ENCODE measurements at places on chromosomes 16 and 17.

DNA sequence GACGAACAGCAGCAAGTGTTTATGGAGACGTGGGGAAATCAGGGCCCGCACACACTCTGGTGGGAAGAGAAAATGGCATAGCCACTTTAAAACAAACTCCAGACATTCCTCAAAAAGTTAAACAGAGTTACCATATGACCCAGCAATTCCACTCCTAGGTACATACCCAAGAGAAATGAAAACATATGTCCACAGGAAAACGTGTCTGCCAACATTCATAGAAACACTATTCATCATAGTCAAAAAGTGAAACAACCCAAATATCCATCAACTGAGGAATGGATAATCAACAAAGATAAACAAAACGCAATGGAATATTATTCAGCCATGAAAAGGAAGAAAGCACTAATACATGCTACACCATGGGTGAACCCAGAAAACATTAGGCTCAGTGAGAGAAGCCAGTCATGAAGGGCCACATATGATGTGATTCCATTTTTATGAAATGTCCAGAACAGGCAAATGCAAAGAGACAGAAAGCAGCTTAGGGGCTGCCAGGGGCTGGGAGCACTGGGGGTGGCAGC lies 32.8 kb downstream of the ADCY9 start:
- DNase-seq, result no peak
- no peak overlapping the region for H3K27ac ChIP-seq
- H3K4me1 ChIP-seq, result peaks cover 3% of the 10 kb centered on the region
- no peaks in the 10 kb centered on the region for H3K27me3 ChIP-seq

DNA sequence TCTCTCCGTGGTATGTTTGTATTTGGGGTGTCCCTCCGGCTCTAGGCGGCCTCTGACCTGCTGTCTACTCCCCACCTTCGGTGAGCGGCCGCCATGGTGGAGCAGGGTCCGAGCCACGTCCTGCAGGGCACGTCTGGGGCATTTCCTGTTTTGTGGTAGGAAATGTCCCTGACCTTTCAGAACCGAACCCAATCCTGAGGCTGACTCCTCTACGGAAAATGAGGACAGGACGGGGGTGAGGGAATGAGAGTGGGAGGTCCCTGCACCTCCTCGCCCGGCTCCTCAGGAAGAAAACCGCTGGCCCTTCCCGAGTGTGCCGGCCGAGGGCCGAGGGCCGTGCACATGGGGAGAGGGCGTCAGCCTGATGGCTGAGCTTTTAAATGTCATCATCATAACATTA lies 45.8 kb downstream of the WDR45B start:
- no peak overlapping the region for H3K27ac ChIP-seq
- DNase-seq, result no peak
- H3K27me3 ChIP-seq, result no peaks in the 10 kb centered on the region
- H3K36me3 ChIP-seq, result peaks cover 39% of the 10 kb centered on the region
- peaks cover 5% of the 10 kb centered on the region for H3K4me1 ChIP-seq

- no peak for DNase-seq
- H3K27me3 ChIP-seq, result no peaks in the 10 kb centered on the region
- H3K36me3 ChIP-seq, result peaks cover 7% of the 10 kb centered on the region
- H3K4me1 ChIP-seq, result peaks cover 12% of the 10 kb centered on the region
- H3K27ac ChIP-seq, result no peak overlapping the region
- no peak overlapping the region for H3K4me3 ChIP-seq
Observed at GRCh38 chr17:75371981-75372380, 33.5 kb downstream of the GRB2 start.

- peaks cover 71% of the 10 kb centered on the region for H3K4me1 ChIP-seq
- H3K4me3 ChIP-seq, result no peak overlapping the region
- no peaks in the 10 kb centered on the region for H3K36me3 ChIP-seq
- DNase-seq, result peak; percentile 29
- H3K27ac ChIP-seq, result peak overlapping the region; percentile 73
Observed at GRCh38 chr17:57603978-57604377, 141.1 kb downstream of the CCDC182 start.

DNA sequence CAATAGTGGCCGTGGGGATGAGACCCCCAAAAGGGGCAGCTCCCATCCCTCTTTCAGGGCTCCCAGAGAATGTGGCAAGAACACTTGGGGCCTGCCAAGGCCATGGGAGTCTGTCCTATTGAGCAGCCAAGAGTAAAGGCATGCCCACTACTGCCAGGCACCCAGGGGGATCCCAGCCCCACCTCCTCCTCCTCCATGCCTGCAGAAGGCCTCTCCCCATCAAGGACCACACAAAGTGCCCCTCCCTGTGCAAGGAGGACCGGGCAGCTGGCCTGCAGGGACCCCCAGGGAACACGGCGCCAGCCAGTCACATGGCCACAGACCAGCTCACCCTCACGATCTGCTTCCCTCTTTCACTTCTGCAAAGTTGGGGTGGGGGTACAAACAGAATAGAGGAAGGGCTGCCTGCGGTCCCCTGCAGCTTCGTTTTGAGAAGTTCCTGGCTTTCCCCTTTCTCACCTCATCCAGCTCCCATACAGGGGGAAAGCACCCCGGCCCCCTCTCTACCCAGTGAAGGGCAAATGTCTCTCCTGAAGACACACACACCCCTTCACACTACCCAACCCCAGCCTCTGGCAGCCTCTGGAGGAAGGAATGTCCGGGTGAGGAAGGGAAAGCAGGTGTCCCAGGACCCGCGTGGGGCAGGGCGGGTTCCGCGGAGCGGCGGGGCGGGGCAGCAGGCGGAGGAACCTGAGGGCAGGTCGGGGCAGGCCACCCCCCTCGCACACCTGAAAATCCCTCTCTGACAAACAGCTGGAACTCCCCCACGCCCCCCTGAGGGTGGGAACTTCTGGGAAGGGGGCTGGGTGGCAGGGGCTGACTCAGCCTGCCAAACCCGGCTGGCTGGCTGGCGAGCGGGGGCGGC lies 2.0 kb downstream of the PPP1R9B start:
- peak overlapping the region; percentile 86 for H3K4me3 ChIP-seq
- H3K27me3 ChIP-seq, result no peaks in the 10 kb centered on the region
- peaks cover 62% of the 10 kb centered on the region for H3K4me1 ChIP-seq

- peaks cover 4% of the 10 kb centered on the region for H3K27me3 ChIP-seq
- H3K4me3 ChIP-seq, result no peak overlapping the region
- H3K27ac ChIP-seq, result no peak overlapping the region
- H3K36me3 ChIP-seq, result no peaks in the 10 kb centered on the region
- DNase-seq, result no peak
Observed at GRCh38 chr17:36851250-36851649, 86.0 kb upstream of the LHX1 start.

DNA sequence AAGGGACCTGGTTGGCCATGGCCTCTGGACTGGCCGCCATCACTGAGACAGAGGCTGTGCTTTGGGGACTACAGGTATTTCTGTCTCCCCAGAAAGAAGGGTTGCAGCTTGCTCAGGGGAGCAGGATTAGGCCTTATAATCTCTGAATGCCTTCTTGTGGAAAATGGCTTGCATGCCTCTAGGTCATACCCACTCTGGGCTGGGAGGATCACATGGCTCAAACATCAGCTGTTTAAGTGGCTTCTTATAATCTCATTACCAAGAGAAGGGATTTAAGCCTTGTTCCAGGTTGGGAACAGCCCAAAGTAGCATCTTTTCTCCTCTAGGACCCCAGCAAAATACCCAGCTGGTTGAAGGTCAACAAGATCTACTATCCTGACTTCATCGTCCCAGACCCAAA lies 19.1 kb downstream of the LIG3 start:
- H3K27me3 ChIP-seq, result no peaks in the 10 kb centered on the region
- peaks cover 9% of the 10 kb centered on the region for H3K36me3 ChIP-seq
- no peak for DNase-seq
- no peak overlapping the region for H3K27ac ChIP-seq
- H3K4me3 ChIP-seq, result no peak overlapping the region
- H3K4me1 ChIP-seq, result no peaks in the 10 kb centered on the region

- DNase-seq, result no peak
- H3K4me3 ChIP-seq, result no peak overlapping the region
- H3K27ac ChIP-seq, result no peak overlapping the region
- no peaks in the 10 kb centered on the region for H3K27me3 ChIP-seq
Observed at GRCh38 chr16:3487521-3488410, 7.5 kb downstream of the C16orf90 start.

DNA sequence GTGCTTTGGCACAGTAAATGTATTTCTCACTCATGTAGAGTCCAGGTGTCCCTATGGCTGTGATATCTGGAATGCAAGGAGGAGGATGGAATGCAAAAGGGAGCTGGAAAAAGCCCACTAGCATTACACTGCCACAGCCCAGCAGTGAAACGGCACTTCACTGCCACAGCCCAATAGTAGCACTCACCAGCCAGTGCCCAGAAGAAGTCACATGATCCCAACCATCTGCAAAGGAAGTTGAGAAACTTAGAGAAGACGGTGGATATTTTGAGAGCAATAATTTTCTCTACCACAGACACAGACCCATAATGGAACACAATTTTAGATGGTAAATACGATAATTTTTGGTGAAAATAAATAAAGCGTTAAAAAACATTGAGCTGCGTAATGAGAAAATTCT lies 51.8 kb downstream of the C16orf82 start:
- H3K4me3 ChIP-seq, result no peak overlapping the region
- no peak overlapping the region for H3K27ac ChIP-seq
- no peaks in the 10 kb centered on the region for H3K27me3 ChIP-seq
- H3K4me1 ChIP-seq, result no peaks in the 10 kb centered on the region

- H3K27ac ChIP-seq, result no peak overlapping the region
- H3K36me3 ChIP-seq, result no peaks in the 10 kb centered on the region
- no peak for DNase-seq
- no peak overlapping the region for H3K4me3 ChIP-seq
- H3K4me1 ChIP-seq, result peaks cover 25% of the 10 kb centered on the region
Observed at GRCh38 chr16:56277075-56277474, 85.8 kb downstream of the GNAO1 start.

GRCh38 chr16:66774981-66775380 lies 23.6 kb upstream of the DYNC1LI2 start:
- DNase-seq, result no peak
- H3K4me3 ChIP-seq, result no peak overlapping the region
- H3K27me3 ChIP-seq, result no peaks in the 10 kb centered on the region
- no peaks in the 10 kb centered on the region for H3K4me1 ChIP-seq
- no peaks in the 10 kb centered on the region for H3K36me3 ChIP-seq
- no peak overlapping the region for H3K27ac ChIP-seq

DNA sequence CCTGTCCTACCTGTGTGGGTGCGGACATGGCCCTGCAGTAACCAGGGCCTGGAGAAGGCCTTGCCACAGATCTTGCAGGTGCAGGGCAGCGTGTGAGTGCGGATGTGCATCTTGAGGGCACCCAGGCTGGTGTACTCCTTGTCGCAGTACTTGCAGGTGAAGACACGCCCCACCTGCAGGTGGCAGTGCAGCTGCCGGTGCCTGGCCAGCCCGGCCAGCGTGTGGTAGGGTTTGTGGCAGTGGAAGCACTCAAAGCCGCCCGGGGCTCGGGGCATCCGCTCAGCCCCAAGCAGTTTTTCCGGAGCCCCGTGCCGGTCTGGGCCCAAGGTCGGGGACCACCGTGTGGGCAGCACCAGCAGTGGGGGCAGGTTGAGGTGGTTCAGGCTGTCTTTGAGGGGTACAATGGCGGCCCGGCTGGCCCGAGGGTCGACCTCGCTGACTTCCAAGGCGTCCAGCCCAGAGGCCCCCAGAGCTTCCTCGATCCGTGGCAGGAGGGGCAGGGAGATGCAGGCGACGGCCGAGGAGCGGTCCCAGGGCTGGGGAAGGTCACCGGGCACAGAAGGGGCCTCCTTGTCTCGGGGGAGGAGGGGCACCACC lies 5.1 kb downstream of the SNAI3 start:
- DNase-seq, result no peak
- H3K27me3 ChIP-seq, result no peaks in the 10 kb centered on the region
- H3K4me1 ChIP-seq, result peaks cover 36% of the 10 kb centered on the region
- H3K27ac ChIP-seq, result peak overlapping the region; percentile 45
- H3K36me3 ChIP-seq, result peaks cover 43% of the 10 kb centered on the region

DNA sequence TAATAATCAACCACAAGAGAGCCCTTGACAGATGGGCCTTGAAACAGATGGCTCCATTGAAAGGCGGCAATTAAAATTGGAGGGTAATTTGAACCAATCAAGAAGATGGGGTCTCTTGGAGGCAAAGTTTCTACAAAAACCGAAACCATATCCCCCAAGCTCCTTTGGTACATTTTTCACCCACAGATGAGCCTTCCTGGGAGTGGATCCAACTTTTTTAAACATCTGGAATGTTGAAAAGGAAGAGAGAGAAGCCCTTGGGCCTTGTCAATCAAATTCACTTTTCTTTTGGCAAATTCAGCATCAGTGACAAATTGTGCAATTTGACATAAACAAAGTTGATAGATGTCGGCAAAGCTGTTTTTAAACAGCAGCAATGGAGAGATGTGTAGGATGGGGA lies 13.2 kb upstream of the NUP93 start:
- H3K4me1 ChIP-seq, result no peaks in the 10 kb centered on the region
- no peak overlapping the region for H3K27ac ChIP-seq
- no peak overlapping the region for H3K4me3 ChIP-seq
- DNase-seq, result no peak

- DNase-seq, result no peak
- no peaks in the 10 kb centered on the region for H3K27me3 ChIP-seq
- H3K4me3 ChIP-seq, result no peak overlapping the region
- peaks cover 5% of the 10 kb centered on the region for H3K36me3 ChIP-seq
- H3K27ac ChIP-seq, result no peak overlapping the region
Observed at GRCh38 chr17:614653-615546, 99.7 kb downstream of the VPS53 start.

GRCh38 chr16:88939972-88940861 lies 36.8 kb downstream of the CBFA2T3 start:
- peaks cover 53% of the 10 kb centered on the region for H3K27me3 ChIP-seq
- H3K36me3 ChIP-seq, result no peaks in the 10 kb centered on the region
- H3K27ac ChIP-seq, result no peak overlapping the region
- peak overlapping the region; percentile 29 for H3K4me3 ChIP-seq
- DNase-seq, result no peak

DNA sequence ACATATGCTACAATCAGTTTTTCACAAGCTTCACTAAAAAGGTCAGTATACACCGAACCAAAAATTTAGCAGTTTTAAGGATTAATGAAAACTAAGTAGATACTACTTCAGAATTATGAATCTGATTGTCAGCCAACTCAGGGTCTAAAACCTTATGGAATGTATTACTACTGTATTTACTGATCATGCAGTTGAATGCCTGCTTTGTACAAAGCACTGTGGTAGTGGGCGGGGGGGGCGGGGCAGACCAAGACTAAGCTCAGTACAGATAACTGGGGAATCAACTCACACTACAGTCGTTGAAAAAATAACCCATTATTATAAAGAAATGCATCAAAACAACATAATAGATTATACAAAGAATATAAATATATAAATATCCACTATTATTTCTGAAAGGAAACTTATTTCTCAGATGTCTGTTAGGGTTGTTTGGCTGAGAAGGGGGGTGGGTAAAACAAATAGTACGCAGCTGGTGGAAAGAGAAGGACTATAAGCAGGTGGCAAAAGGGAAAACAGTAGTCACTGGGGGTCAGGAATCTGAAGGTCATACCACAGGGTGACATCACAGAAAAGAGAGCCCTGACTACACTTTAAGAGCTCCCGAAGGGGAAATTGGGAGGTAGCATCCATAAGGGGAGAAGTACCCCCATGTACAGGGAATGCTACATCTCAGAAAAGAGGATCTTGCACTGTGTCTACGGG lies 109.4 kb upstream of the AXIN2 start:
- DNase-seq, result no peak
- H3K27ac ChIP-seq, result no peak overlapping the region
- H3K4me1 ChIP-seq, result no peaks in the 10 kb centered on the region
- peaks cover 2% of the 10 kb centered on the region for H3K27me3 ChIP-seq
- H3K4me3 ChIP-seq, result no peak overlapping the region

All from effector memory CD4-positive, alpha-beta T cell (primary cell).